ENCODE measurements at places on chromosomes 5 and 9.

DNA sequence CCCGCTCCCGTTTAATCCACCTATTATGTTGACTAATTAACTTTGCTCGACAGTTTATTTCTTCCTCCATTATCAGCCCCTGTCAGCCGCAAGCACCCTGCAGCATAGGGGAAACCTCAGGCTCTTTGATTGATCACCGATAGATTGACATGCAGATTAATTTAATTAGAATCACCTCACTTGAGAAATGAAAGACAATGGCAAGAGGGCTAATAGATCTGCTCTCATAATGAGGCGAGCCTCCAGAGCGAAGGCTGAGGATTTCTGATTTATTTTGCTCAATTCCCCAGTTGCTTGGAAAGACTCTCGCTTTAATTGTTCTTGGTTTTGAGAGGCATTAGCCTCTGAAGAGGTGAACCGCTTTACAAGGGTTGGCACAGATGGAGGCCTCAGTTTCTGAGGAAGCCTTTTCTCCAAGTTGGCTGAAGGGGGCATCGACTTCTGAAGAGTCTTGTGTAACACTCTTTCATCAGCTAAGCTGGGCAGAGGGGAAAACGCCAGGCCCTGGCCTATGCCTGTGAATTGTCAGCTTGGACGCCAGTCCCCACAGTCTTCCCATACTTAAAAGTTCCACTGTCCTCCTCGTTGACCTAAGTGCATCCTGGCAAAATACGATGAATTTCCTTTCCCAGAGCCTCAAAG lies 275.4 kb downstream of the EBF1 start:
- DNase-seq = no peak

DNA sequence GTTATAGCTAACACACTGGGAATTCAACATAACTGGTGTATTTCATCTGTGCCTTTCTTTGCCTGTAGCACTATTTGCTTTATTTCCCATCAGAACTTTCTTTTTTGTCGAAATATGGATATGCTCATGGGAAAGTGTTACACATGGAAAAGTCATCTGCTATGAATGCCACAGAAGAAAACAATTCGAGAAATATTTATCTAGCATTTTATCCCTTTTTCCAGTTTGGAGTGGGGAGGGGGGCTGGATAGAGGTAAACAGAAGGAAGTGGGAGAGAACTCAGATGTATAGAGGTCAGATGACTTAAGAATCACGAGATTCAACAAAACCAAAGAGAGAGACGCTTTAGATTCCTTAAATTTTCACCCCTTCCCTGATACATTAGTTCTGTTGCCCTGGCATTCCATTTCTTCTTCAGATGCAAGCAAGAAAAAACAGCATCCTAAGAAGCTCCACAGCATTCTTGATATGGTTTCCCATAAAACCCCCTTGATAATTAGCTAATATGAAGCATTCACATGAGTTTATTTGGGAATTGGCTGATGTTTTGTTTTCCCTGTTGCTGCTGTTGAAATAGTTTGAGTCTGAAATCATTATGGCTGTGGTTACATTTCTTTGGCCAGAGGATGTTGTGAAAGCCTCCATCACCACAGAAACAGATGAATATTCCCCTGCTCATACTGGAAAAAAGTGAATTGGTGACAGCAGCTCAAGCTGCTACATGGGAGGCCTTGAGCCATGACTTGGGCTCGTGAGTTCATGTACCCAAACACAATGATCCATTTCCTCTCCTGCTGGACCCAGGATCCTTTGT lies 335.8 kb upstream of the DAB2 start:
- no peak for DNase-seq

GRCh38 chr5:172758077-172758833 lies 12.7 kb downstream of the DUSP1 start:
- DNase-seq = no peak

GRCh38 chr5:57804007-57804444 lies 321.4 kb upstream of the ACTBL2 start:
- DNase-seq = no peak

DNA sequence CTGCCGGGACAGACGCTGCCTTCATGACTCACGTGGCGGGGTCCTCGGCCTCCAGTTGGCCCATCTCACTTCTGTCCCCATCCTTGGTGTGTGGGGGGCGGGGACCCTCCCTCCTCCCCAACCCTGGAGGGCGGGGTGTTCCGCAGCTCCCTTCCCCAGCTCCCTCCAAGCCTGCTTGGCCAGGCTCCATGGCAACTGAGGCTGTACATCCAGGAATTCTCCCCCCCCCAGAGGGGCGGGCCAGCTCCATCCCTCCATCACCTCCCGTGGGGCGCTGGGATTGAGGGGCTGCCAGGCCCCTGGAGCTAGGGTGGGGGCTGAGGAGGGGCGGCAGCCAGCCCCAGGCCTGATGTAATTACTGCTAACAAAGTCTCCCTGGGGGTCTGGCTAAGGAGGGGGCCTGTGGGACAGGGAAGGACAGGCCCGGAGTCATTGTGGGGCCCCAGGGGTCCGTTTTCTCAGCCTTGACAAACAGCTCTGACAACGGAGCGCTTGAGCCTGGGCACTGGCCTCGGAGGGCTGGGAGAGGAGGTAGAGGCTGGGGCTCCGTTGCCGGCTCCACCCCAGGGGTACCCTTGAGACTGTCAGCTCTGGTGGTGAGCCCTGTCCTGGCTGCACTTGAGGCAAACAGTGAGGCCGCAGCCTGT lies 8.0 kb downstream of the DIPK1B start:
- peak; percentile 73 for DNase-seq

GRCh38 chr5:73395256-73395655 lies 53.3 kb downstream of the FOXD1 start:
- DNase-seq = no peak

GRCh38 chr9:36835271-36835996 lies 198.6 kb downstream of the PAX5 start:
- peak; percentile 52 for DNase-seq
